Endothelial cell (in vitro differentiated cells): ENCODE measurements at places on chromosomes 7 and 10.

DNA sequence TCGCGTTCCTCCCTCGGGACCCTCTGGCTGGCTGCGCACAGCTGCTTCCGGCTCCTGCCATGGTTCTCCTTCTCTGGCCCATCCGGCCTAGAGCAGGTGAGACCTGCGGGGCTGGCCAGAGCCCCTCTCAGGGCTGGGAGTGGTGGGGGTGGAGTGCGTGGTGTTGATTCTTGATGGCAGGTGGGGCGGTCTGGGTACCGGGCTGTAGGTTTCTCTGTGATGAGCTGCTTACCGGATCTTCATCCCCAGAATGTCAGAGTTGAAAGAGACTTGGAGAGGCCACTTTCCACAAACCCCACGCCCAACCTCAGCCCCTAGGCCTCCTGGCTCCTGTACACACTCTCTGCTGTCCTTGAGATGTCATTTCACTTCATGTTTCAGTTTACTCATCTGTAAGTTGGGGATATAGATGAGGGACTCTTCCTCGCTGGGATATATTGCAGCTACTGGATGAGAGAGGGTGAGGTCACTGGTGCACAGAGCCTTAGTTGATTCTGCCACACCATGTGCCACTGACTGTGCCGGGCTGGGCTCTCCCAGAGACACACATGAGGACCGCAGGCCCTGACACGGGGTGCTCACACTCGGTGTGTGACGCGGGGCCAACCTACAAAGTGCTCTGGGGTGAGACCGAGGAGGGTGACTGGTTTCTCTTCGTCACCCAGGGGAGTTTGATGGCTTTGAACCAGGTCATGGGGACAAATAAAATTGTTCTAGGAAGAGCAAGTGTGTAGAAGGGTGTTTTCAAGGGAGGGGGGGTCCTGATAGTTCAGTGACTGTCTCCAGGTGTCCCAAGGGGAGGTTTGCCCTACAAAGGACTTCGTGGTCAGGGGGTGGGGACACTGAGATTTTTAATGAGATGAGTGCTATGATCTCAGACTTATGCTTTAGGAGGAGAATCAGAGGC, 29.5 kb downstream of the ZNF775 start:
- H3K4me1 ChIP-seq = peaks cover 37% of the 10 kb centered on the region
- H3K4me3 ChIP-seq = peak overlapping the region; percentile 60
- H3K27ac ChIP-seq = peak overlapping the region; percentile 24
- peaks cover 30% of the 10 kb centered on the region for H3K36me3 ChIP-seq
- peaks cover 21% of the 10 kb centered on the region for H3K27me3 ChIP-seq
- DNase-seq = no peak

DNA sequence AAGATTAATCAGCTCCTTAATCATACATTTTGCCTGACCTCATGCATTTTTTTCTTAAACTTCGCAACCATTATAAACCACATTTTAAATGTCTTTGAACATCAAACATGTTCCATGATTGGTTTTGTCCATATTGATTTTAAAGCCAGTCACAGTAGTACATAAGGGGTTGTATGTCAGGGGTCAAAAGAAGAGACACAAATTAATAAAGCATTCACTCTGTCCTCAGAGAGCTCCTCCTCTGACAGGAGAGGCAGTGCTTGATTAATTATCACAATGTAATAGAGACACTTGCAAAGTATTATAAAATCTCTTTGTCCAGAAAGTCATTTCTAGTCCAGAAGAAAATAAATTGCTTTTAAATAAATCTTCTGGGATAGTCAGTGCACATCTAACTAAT, 195.5 kb downstream of the MAGI2 start:
- no peaks in the 10 kb centered on the region for H3K36me3 ChIP-seq
- no peak overlapping the region for H3K4me3 ChIP-seq
- H3K27ac ChIP-seq = no peak overlapping the region

DNA sequence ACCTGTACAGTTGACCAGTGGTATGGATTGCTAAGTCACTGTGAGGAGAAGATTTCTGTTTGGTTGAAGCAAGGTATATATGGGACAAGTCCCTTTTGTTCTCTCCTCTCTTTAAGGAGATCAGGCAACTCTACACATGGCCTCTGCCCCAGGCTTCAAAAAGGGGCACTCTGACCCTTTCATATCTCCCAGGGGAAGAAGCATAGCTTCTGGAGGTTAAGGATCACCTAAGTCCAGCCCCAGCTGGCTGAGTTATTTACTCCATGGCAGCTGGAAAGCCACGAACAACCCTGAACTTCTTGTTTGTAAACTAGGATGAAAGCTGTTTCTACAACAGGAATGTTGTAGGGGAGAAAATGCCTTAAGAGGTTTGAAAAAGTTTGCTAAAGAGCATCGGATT, 129.2 kb upstream of the FEZF1 start:
- no peak overlapping the region for H3K27ac ChIP-seq
- H3K36me3 ChIP-seq = no peaks in the 10 kb centered on the region
- no peaks in the 10 kb centered on the region for H3K27me3 ChIP-seq
- DNase-seq = no peak
- peaks cover 13% of the 10 kb centered on the region for H3K4me1 ChIP-seq
- no peak overlapping the region for H3K4me3 ChIP-seq

GRCh38 chr7:127813991-127814541, 162.1 kb downstream of the SND1 start:
- no peak for DNase-seq
- peaks cover 17% of the 10 kb centered on the region for H3K36me3 ChIP-seq
- peaks cover 13% of the 10 kb centered on the region for H3K27me3 ChIP-seq
- H3K27ac ChIP-seq = no peak overlapping the region
- H3K4me3 ChIP-seq = no peak overlapping the region

DNA sequence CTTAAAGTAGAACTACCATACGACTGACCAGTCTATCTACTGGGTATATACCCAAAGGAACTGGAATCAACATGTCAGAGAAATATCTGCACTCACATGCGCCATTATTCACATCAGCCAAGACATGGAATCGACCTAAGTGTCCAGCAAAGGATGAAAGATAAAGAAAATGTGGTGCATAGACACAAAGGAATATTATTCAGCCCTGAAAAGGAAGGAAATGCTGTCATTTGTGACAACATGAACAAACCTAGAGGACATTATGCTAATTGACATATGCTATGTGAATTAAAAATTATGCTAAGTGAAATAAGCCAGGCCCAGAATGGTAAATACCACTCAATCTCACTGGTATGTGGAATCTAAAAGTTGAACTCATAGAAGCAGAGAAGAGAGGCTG, 123.7 kb downstream of the KLF6 start:
- H3K27ac ChIP-seq = no peak overlapping the region
- peaks cover 3% of the 10 kb centered on the region for H3K27me3 ChIP-seq
- H3K4me1 ChIP-seq = peaks cover 11% of the 10 kb centered on the region
- H3K4me3 ChIP-seq = no peak overlapping the region

DNA sequence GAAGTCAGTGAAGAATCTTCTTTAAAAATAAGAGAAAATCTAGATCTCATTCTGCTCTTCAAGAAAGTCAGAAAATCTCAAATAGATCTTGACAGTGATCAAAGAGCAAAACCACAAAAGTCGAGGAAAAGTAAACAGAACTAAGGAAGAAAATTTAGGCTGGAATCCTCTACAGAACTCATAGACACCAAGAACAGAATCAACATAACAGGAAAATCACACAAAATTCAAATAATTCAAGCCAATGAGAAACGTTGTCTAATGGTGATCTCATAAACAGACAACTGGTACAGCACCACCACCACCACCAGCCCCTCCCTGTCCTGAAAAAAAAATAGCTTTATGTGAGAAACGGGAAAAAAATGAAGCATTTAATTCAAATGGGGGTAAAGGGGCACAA, 6.9 kb downstream of the ITGB1 start:
- H3K4me1 ChIP-seq = peaks cover 70% of the 10 kb centered on the region
- H3K27me3 ChIP-seq = peaks cover 5% of the 10 kb centered on the region
- peak overlapping the region; percentile 35 for H3K4me3 ChIP-seq
- no peak for DNase-seq
- peaks cover 5% of the 10 kb centered on the region for H3K36me3 ChIP-seq

- H3K36me3 ChIP-seq = peaks cover 27% of the 10 kb centered on the region
- H3K4me3 ChIP-seq = no peak overlapping the region
- peaks cover 16% of the 10 kb centered on the region for H3K27me3 ChIP-seq
These were observed 9.1 kb downstream of the WDR86 start for GRCh38 chr7:151400626-151401315.

DNA sequence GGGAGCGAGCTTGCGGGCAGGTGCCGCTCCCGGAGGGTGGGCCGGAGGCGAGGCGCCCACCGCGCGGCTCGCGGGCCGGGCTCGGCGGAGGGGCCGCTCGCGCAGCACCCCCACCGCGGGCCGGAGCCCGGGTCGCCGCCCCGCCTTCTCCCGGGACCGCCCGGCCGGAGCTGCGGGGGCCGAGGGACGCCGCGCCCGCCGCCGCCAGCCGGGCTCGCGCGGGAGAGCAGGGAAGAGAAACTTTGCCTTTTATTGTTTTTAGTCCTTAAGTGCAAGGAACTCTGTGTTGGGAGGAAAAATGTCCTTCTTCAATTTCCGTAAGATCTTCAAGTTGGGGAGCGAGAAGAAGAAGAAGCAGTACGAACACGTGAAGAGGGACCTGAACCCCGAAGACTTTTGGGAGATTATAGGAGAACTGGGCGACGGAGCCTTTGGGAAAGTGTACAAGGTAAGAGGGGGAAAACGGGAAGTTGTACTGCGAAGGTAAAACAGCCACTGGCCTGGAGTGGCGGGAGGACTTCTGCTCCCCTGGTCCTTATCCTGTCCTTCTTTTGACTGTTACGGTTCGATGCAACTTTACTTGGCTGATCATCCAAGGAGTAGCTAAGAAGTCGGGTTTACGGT, 620 bp downstream of the SLK start:
- peaks cover 22% of the 10 kb centered on the region for H3K4me1 ChIP-seq
- H3K27me3 ChIP-seq = peaks cover 2% of the 10 kb centered on the region
- peak overlapping the region; percentile 99 for H3K4me3 ChIP-seq

DNA sequence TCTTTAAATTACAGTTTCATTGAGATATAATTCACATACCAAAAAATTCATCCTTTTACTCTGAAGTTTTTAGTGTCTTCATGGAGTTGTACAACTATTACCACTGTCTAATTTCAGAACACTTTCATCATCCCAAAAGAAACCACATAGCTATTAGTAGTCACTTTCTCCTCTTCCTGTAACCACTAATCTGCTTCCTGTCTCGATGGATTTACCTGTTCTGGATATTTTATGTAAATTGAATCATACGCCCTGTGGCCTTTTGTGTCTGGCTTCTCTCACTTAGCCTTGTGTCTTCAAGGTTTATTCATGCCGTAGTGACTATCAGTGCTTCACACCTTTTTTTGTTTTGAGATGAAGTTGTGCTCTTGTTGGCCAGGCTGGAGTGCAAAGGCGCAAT, 135.5 kb downstream of the DOCK1 start:
- no peaks in the 10 kb centered on the region for H3K27me3 ChIP-seq
- H3K27ac ChIP-seq = no peak overlapping the region
- H3K4me1 ChIP-seq = no peaks in the 10 kb centered on the region
- H3K36me3 ChIP-seq = peaks cover 38% of the 10 kb centered on the region
- DNase-seq = no peak
- no peak overlapping the region for H3K4me3 ChIP-seq

- no peak overlapping the region for H3K4me3 ChIP-seq
- H3K27me3 ChIP-seq = peaks cover 8% of the 10 kb centered on the region
- no peak overlapping the region for H3K27ac ChIP-seq
- H3K36me3 ChIP-seq = no peaks in the 10 kb centered on the region
- peaks cover 17% of the 10 kb centered on the region for H3K4me1 ChIP-seq
These were observed 3.3 kb downstream of the MAP3K8 start for GRCh38 chr10:30437031-30437841.

GRCh38 chr10:4475827-4476490, 350.0 kb upstream of the AKR1E2 start:
- no peak for DNase-seq
- H3K36me3 ChIP-seq = no peaks in the 10 kb centered on the region
- no peaks in the 10 kb centered on the region for H3K27me3 ChIP-seq
- peaks cover 10% of the 10 kb centered on the region for H3K4me1 ChIP-seq
- H3K4me3 ChIP-seq = no peak overlapping the region

GRCh38 chr10:11236234-11236633, 218.6 kb downstream of the CELF2 start:
- DNase-seq = no peak
- H3K36me3 ChIP-seq = no peaks in the 10 kb centered on the region
- H3K4me3 ChIP-seq = no peak overlapping the region
- peak overlapping the region; percentile 2 for H3K27ac ChIP-seq
- no peaks in the 10 kb centered on the region for H3K27me3 ChIP-seq

- DNase-seq = no peak
- no peak overlapping the region for H3K27ac ChIP-seq
- H3K4me1 ChIP-seq = no peaks in the 10 kb centered on the region
- no peak overlapping the region for H3K4me3 ChIP-seq
These were observed 210.5 kb downstream of the BICC1 start for GRCh38 chr10:58723186-58723585.
